Activated CD4-positive, alpha-beta T cell treated with anti-CD3 and anti-CD28 coated beads, Interleukin-2, amount 10 ng/mL, durations not matched to agents 24 days and 14 days (primary cell): ENCODE measurements at places on chromosomes 1 and 21. TPM values are rescaled to one million over a fixed set of nuclear protein-coding genes. Genes with fewer than 3 reads are reported as not detected.

- no peaks in the 10 kb centered on the region for H3K36me3 ChIP-seq
- DNase-seq: no peak
- H3K27ac ChIP-seq: no peak overlapping the region
- no peak overlapping the region for H3K4me3 ChIP-seq
- no peaks in the 10 kb centered on the region for H3K4me1 ChIP-seq
These were observed 63.1 kb downstream of the PTPRU start for GRCh38 chr1:29299446-29299845.

TCHHL1 gene
- total RNA-seq: not detected in 2 replicates

DNA sequence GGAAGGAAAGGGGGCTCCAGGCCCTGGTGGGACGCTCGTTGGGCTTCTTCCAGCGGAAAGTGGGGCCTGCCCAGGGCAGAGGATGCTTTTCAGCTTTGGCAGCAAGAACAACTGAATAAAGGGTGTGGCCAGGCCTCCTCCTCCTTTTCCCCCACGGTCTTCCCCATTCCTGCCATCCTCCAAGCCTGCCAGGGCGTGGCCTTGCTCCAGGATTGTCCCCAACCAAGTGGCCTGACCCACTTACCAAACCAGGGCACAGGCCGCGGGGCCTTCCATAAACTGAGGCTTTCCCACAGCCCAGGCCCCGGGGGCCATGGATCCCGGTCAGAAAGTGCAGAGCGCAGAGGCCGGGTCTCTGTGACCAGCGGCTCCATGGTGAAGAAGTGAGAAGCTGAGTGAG is 33.6 kb downstream of the CASZ1 start:
- no peaks in the 10 kb centered on the region for H3K4me1 ChIP-seq
- H3K36me3 ChIP-seq: no peaks in the 10 kb centered on the region
- H3K27ac ChIP-seq: no peak overlapping the region
- H3K4me3 ChIP-seq: no peak overlapping the region

GRCh38 chr1:212256369-212256768 is 28.8 kb upstream of the PPP2R5A start:
- peaks cover 51% of the 10 kb centered on the region for H3K4me1 ChIP-seq
- peaks cover 2% of the 10 kb centered on the region for H3K36me3 ChIP-seq
- DNase-seq: peak; percentile 87

TCEA3 gene
- 6.7 and 7.8 TPM in 2 replicates for total RNA-seq

CBR3 gene
- 17.2 and 19.8 TPM in 2 replicates for total RNA-seq

TNFRSF8 gene
- total RNA-seq: 33.2 and 35.1 TPM in 2 replicates

DNA sequence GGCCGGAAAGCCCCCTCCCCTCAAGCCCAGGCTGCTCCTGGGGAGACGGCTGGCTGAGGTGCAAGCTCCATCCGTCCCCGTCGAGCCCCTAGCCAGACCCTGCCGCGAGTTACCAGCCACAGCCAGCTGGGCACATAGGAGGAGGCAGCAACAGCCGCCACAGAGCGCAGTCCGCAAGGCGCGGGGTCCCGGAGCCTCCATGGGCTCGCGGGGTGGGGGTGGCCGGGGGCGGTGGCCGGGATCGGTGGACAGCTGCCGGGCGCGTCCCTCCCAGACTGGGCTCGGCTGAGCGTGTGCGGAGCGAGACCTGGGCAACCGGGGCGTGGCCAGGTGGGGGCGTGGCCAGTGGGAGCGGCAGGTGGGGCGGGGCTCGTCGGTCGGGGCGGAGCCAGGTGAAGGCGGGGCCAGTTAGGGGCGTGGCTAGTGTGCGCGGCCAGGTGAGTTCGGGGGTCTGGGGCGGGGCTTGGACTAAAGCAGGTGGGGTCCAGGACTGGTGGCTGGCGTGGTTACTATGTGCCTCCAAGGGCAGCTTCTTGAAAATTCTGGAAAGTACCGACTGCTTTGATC is at the start of gene CD164L2:
Gene CD164L2, minus strand, starts transcription at position 295 of the 567 bp plus-strand sequence. Its CDS starts 94 bp downstream, at position 201.
- peaks cover 11% of the 10 kb centered on the region for H3K27me3 ChIP-seq
- DNase-seq: peak; percentile 88
- no peak within 1 kb of the TSS for H3K4me3 ChIP-seq
- H3K36me3 ChIP-seq: no peaks in the 10 kb centered on the region
- H3K4me1 ChIP-seq: peaks cover 4% of the 10 kb centered on the region

DNA sequence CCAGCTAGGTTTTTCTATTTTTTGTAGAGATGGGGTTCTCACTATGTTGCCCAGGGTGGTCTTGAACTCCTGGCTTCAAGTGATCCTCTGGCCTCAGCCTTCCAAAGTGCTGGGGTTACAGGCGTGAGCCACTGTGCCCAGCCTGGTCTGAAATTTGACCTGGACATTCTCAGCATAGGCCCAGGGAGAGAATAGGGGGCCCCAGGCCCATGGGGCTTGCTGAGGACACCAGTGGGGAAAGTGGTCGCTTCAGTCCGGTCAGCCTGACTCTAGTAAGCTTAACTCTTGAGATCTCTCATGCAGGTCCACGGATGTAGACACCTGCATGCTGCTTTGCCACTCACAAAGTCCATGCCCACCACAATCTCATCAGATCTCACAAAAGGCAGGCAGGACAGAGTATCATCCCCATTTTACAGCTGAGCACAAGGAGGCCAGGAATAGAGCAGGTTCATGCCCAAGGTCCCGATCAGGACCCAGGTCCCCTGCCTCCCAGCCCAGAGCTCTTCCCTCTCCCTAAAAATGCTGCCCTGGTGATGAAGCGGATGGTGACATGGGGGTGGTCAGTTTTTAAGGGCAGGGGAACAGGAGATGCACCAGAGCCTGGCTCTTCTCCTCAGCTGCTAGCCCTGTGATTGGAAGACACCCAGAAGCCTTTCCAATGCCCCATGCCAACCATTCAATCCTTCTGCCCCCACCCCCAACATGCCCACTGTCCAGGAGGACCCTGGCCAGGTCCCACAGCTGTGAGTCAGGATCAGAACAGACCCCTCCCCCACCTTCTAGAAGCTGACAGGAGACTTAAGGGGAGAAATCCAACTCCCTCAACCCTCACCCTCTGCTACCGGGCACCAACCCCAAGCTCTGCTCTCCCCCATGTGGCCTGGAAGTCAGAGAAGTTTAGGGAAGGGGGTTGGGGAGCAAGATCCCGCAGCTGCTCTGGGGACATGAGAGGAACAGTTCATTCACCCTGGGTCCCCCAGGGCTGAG is 1.8 kb downstream of the FHL3 start:
- no peak for DNase-seq
- peak overlapping the region; percentile 99 for H3K4me3 ChIP-seq
- peaks cover 46% of the 10 kb centered on the region for H3K4me1 ChIP-seq
- H3K27me3 ChIP-seq: no peaks in the 10 kb centered on the region
- peaks cover 33% of the 10 kb centered on the region for H3K36me3 ChIP-seq
- peak overlapping the region; percentile 93 for H3K27ac ChIP-seq

DNA sequence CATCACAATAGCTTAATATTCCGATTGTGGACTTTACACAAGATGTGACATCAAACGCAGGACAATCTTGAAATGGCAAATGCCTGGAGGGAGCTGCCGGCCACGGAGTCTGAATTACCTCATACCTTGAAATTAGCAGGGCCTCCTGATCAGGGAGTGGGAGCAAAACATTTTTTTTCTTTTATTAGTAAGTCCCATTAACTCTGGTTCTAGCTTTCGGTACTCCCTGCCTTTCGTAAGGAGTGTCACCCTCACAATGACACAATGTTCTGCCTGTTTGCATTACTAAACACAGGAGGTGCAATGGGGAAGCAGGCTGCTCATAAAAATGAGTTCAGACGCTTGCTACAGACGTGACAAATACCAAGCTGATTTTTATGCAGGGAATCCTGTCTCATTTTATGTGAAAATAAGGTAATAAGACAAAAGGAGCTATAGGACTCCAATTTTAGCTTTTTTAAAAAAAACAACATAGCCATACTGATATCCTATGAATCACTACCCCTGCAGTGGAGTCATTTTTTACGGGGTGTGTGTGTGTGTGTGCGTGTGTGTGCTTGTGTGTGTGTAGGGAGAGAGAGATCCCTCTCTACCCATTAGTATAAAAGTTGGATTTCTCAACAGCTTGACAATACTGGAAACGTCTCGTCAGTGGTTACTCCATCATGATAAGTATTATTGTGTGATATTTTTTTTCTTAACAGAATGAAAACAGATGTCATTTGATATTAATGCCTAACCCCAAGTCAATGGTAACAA is 205.1 kb upstream of the RUNX1 start:
- H3K4me3 ChIP-seq: no peak overlapping the region
- H3K27me3 ChIP-seq: no peaks in the 10 kb centered on the region
- H3K36me3 ChIP-seq: no peaks in the 10 kb centered on the region
- H3K27ac ChIP-seq: no peak overlapping the region
- DNase-seq: no peak

DNA sequence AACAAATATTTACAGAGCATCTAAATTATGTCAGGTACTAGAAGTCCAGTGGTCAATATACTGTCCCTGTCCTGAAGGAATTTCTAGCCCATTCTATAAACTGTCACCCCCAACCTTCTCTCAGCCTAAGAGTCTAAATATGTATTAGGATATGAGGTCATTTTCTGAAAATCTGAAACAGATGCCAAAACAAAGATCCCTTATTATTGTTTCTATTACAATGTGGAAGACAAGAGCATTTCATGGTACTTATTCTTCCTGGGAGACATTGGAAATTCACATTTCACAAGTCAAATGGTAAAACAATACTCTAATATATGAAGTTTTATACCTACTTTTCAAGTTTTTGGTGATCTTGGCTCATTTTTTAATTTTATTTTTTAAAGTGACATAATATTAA is 2.6 kb downstream of the CLCA1 start:
- DNase-seq: no peak
- H3K4me1 ChIP-seq: no peaks in the 10 kb centered on the region
- H3K27me3 ChIP-seq: peaks cover 19% of the 10 kb centered on the region
- no peak overlapping the region for H3K4me3 ChIP-seq
- H3K36me3 ChIP-seq: no peaks in the 10 kb centered on the region

- no peak overlapping the region for H3K27ac ChIP-seq
- no peaks in the 10 kb centered on the region for H3K27me3 ChIP-seq
- no peak for DNase-seq
These were observed 4.6 kb downstream of the SNX27 start for GRCh38 chr1:151616505-151616849.

DNA sequence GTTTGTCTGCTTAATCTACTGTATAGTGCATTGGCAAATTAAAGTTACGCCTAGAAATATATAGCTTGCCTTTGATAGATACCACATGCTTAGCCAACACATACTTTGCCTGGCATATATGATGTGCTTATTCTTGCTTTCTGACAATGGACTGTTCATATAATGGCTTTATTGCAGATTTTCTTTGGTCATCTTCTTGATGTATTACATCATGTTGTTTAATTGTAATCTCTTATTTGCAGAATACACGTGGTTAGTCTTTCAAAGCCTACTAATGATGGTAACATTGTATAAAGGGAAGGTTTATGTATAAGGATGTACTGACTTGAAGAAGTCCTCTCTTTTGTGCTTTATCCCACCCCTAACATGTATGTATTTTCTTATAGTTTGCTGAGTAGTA is 201.5 kb downstream of the PDE4B start:
- no peak overlapping the region for H3K4me3 ChIP-seq
- H3K4me1 ChIP-seq: no peaks in the 10 kb centered on the region
- H3K27me3 ChIP-seq: peaks cover 22% of the 10 kb centered on the region
- DNase-seq: no peak
- H3K36me3 ChIP-seq: no peaks in the 10 kb centered on the region

- H3K27me3 ChIP-seq: peaks cover 8% of the 10 kb centered on the region
- H3K27ac ChIP-seq: no peak overlapping the region
- DNase-seq: no peak
- no peaks in the 10 kb centered on the region for H3K36me3 ChIP-seq
These were observed 7.4 kb downstream of the PTPRF start for GRCh38 chr1:43538143-43538487.

SLFNL1 gene
- total RNA-seq: 0.14 and 0.26 TPM in 2 replicates

GRCh38 chr1:220956501-220957232 is 77.4 kb downstream of the HLX start:
- H3K27ac ChIP-seq: no peak overlapping the region
- no peaks in the 10 kb centered on the region for H3K27me3 ChIP-seq
- no peaks in the 10 kb centered on the region for H3K4me1 ChIP-seq
- H3K4me3 ChIP-seq: no peak overlapping the region
- no peak for DNase-seq

STK40 gene
- 40.6 and 51.3 TPM in 2 replicates for total RNA-seq
